ENCODE measurements at places on chromosomes 13 and 19. TPM values are rescaled to one million over a fixed set of nuclear protein-coding genes. Genes with fewer than 3 reads are reported as not detected.
A peak's percentile ranks its signal among the peaks of the same experiment; 100 is the strongest.

DNA sequence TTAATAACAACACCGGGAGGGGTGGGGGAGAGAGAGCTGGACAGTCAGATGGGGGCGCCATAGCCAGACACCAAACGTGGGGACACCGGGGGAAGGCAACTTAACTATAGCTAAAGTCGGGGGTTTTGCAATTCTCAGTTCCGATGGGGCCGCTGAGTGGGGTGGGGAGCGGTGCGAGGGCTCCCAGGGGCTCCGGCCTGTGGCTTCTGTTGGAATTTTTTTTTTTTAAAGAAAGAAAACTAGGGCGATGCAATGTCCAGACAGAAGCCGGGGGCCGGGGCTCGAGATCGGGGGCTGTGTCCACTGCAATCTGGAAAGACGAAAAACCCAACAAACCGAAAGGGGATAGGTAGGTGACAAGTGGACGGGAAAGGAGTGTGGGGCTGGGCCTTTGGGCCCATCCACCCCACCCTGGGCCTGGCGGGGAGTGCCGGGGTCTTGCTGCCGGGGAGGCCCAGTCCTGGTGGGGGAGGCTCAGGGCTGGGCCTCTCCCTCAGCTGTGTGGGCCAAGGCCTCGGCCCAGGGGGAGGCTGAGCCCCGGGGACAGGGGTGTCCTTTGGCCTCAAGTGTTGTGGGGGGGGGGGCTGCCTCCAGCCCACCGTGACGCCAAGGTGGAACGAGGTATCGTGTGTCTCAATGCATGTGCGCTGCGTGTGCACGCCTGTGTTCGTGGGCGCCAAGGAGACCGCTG lies 17.3 kb downstream of the PRKCSH start:
- peaks cover 5% of the 10 kb centered on the region for H3K36me3 ChIP-seq
- no peak for DNase-seq
- H3K27me3 ChIP-seq: no peaks in the 10 kb centered on the region
- no peaks in the 10 kb centered on the region for H3K4me1 ChIP-seq
- no peak overlapping the region for H3K4me3 ChIP-seq
- H3K27ac ChIP-seq: no peak overlapping the region

DNA sequence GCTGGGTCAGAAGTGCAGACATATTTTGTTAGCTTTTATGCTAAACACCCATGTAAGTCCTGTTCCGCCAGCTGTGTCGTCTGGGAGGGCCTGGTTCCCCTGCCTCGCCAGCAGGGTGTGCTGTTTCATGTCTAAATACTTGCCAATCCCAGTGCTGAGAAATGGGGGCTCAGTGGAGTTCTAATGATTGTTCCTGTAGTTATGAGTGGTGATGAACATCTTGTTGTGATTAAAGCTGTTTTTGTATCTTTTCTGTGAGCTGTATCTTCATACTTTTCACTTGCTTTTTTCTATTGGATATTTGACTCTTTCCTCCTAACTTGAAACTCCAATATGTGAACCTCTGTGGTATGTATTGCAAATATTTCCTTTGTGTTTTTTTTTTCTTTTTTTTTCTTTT lies 32.7 kb downstream of the KDM4B start:
- peak; percentile 66 for DNase-seq
- H3K4me3 ChIP-seq: no peak overlapping the region
- H3K36me3 ChIP-seq: peaks cover 3% of the 10 kb centered on the region
- no peaks in the 10 kb centered on the region for H3K27me3 ChIP-seq
- H3K4me1 ChIP-seq: peaks cover 5% of the 10 kb centered on the region

- DNase-seq: peak; percentile 84
- no peaks in the 10 kb centered on the region for H3K36me3 ChIP-seq
- H3K27ac ChIP-seq: no peak overlapping the region
- H3K27me3 ChIP-seq: no peaks in the 10 kb centered on the region
- no peak overlapping the region for H3K4me3 ChIP-seq
- H3K4me1 ChIP-seq: peaks cover 5% of the 10 kb centered on the region
Measured at GRCh38 chr19:42433503-42434260, 6.5 kb upstream of the LIPE start.

DNA sequence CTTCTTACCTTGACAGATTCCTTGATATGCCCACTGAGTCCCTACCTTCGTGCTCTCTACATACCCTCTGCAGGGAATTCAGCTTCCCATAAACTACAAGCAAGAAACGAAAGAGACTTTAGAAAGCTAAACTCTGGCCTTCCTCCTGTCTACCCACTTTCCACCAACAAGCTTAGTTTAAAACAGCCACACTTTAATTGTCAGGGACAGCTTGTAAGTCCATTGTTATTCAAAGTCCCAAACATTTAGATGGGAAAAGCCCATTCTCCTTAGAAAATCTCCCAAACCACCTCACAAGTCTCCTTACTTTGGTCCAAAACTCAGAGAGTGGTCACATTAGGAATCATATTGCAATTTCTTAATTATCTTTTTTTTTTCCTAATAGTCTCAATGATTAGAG lies 2695.8 kb downstream of the PCDH9 start:
- no peak for DNase-seq
- no peaks in the 10 kb centered on the region for H3K27me3 ChIP-seq
- H3K4me3 ChIP-seq: no peak overlapping the region
- no peaks in the 10 kb centered on the region for H3K4me1 ChIP-seq

GRCh38 chr19:56133858-56134653 lies 7.0 kb upstream of the ZNF444 start:
- no peak for DNase-seq
- no peaks in the 10 kb centered on the region for H3K36me3 ChIP-seq
- H3K4me3 ChIP-seq: no peak overlapping the region
- H3K4me1 ChIP-seq: no peaks in the 10 kb centered on the region
- H3K27me3 ChIP-seq: no peaks in the 10 kb centered on the region
- no peak overlapping the region for H3K27ac ChIP-seq

DNA sequence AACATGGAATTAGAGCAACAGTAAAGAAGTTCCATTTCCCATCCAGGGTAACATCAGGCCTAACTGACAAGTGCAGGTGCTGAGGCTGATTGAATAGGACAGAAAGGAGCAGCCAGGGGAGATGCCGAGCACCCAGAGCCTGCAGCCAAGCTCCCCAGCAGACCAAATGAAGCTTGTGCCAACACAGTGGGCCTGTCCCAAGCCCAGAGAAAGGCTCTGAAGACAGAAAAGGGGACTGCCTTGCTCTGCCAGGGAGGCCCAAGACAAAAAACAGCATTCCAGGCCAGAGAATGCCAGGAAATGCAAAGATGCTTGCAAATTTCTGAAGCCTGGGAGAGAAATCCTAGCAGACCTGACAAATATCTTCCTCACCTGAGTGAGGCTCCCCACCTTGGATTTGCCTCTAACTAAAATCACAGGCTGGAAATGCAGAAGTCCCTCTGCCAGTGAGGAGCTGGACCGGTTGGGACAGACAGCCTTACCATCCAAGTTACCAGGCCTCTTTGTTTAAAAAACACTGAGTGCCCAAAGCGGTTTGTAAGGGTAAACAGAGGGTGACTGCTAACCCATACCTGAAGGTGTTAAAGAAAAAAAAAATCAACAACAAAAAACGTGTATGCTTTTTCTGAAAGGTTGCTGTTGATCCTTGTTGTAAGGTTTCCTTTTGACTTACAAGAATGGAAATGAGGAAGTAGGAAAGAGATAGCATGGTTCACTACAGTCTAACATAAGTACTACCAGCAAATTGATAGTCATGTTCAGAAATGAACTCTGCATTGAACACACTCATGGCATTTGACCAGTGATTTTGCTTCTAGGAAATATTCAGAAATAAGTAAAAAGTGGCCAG lies 11.8 kb upstream of the HMGB1 start:
- H3K4me3 ChIP-seq: no peak overlapping the region
- H3K36me3 ChIP-seq: no peaks in the 10 kb centered on the region
- no peak overlapping the region for H3K27ac ChIP-seq

- H3K4me3 ChIP-seq: no peak overlapping the region
- no peaks in the 10 kb centered on the region for H3K4me1 ChIP-seq
- DNase-seq: no peak
- no peak overlapping the region for H3K27ac ChIP-seq
- H3K36me3 ChIP-seq: peaks cover 2% of the 10 kb centered on the region
Measured at GRCh38 chr13:34967851-34968562, 25.9 kb downstream of the NBEA start.

- DNase-seq: peak; percentile 67
- H3K27ac ChIP-seq: peak overlapping the region; percentile 53
- H3K27me3 ChIP-seq: peaks cover 1% of the 10 kb centered on the region
- no peaks in the 10 kb centered on the region for H3K36me3 ChIP-seq
- H3K4me3 ChIP-seq: no peak overlapping the region
Measured at GRCh38 chr19:29851769-29852521, 40.2 kb downstream of the CCNE1 start.

DNA sequence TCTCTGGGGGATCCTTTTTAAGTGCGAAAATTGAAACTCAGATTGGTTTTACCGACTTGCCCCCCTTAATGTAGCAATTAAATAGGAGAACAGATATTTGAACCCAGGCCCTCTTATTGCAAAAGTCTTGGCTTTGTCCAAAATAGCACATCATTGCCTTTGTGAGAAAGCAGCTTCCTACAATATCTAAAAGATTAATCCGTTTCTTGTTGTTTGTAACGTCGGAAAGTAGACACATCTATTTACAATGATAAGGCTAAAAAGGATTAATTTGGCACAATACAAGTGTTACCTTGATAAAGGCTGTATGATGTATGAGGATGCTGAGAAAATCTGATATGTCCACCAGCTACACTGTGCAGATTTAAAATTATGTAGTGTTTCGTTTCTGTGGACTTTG lies 108.7 kb upstream of the SLC10A2 start:
- H3K4me1 ChIP-seq: no peaks in the 10 kb centered on the region
- H3K27me3 ChIP-seq: no peaks in the 10 kb centered on the region
- no peak overlapping the region for H3K4me3 ChIP-seq
- H3K36me3 ChIP-seq: no peaks in the 10 kb centered on the region
- no peak for DNase-seq

DNA sequence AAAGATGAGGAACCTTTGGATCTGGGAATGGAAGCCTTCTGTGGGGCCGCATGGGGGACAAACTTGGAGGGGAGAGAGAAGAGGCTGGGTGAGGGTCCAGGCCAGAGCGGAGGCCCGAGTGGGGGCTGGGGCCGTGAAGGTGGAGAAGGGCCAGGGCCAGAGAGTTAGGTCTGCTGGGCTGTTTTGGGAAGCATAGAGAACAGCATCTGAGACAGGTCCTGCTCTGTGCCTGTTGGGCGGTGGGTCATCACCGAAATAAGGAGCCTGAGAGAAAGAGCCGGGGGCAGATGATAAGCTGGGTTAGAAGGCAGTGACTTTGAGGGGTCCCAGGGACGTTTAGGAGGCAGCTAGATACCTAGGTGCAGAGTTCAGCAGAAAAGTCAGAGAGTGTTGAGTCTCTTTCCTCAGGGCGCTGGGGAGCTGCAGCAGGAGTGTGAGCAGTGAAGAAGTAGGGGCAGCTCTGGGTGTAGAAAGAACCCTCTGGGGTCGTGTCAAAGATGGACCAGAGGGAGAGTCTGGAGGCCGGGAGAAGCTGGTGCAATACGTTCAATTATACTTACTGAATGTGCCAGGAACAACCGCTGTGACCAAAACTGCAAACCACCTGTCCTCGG lies 2.7 kb downstream of the SPACA6 start:
- H3K4me1 ChIP-seq: peaks cover 6% of the 10 kb centered on the region
- no peak overlapping the region for H3K4me3 ChIP-seq
- H3K27ac ChIP-seq: no peak overlapping the region
- DNase-seq: no peak

DNA sequence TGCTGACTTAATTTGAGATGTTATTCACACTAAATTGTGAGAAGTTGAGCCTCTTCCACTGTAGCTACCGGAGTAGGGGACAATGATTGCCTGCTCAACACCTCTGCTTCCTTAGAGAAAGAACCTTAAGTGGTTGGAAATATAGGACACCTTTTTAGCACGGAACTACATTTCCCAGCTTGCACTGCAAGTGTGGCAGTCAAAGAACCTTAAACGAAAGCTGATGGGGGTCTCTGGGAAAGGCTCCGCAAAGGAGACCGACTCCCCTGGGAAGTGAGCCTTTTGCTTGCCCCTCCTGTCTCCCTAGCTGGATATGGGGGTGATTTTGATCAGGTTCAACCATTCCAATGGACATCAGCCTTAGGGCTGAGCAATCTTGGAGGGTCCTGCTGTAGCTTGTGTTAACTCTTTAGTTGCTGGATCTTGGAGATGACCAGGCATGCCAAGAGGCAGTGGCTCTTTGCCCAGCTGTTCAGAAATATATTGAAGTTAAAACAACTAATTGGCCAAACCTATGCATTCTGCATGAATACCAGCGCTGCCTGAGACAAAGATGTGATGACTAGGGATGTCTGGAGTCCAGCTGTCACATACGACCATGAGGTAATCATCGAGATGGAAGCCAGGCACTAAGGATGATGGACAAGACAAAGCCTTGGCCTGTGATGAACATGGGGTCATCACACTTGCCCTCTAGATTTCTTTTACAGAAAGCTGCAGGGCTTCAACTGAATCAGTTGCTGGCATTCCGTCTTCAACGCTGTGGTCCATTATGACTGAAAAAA lies 286.5 kb downstream of the FOXO1 start:
- H3K4me1 ChIP-seq: peaks cover 25% of the 10 kb centered on the region
- H3K4me3 ChIP-seq: no peak overlapping the region
- H3K27ac ChIP-seq: no peak overlapping the region
- no peaks in the 10 kb centered on the region for H3K27me3 ChIP-seq
- no peaks in the 10 kb centered on the region for H3K36me3 ChIP-seq

DNA sequence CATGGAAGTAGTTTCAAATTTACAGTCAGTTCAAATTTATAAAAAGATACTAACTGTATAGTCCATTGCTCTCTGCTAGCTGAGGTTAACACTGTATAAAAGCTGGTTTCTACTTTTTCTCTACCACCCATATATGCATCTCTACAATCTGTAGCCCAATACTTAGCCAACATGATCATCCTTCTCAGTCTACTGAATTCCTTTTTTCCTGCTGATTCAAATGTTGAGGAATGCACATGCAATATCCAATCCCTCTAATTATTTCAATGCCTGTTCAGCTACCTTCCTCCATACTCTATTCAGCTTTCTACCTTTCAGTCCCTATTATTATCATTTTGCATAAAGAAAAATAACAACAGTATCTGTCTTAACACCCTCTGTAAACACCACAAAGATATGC lies 15.6 kb downstream of the KPNA3 start:
- no peaks in the 10 kb centered on the region for H3K27me3 ChIP-seq
- H3K4me1 ChIP-seq: peaks cover 37% of the 10 kb centered on the region
- no peak overlapping the region for H3K27ac ChIP-seq
- no peak for DNase-seq
- H3K4me3 ChIP-seq: no peak overlapping the region

Gene HIPK4
- 0.09 TPM for total RNA-seq

Gene IGSF23
- total RNA-seq: not detected

Gene SMIM17
- total RNA-seq: not detected

Gene ZNF714
- 20.0 TPM for total RNA-seq

Gene PSG6
- total RNA-seq: not detected

Gene MCF2L
- 8.4 TPM for total RNA-seq
